ENCODE measurements at places on chromosomes 4 and X. TPM values are rescaled to one million over a fixed set of nuclear protein-coding genes. Genes with fewer than 3 reads are reported as not detected.
A peak's percentile ranks its signal among the peaks of the same experiment; 100 is the strongest.

The DDIT4L gene
- total RNA-seq: not detected

The MAOB gene
- total RNA-seq: not detected

- no peak for DNase-seq
These were observed 18.4 kb upstream of the NSUN7 start for GRCh38 chr4:40731361-40731760.

- no peak for DNase-seq
These were observed 36.9 kb downstream of the LAMTOR3 start for GRCh38 chr4:99857307-99857706.

GRCh38 chrX:2299871-2300270, 200.9 kb downstream of the DHRSX start:
- no peak for DNase-seq

- DNase-seq: no peak
These were observed 16.5 kb downstream of the SEPTIN11 start for GRCh38 chr4:76965866-76966579.

The IQSEC2 gene
- total RNA-seq: 0.82 TPM

- peak; percentile 70 for DNase-seq
These were observed 10.9 kb downstream of the DCK start for GRCh38 chr4:71004281-71004851.

The PIR gene
- total RNA-seq: 1.4 TPM

The PNMA5 gene
- total RNA-seq: 0.17 TPM

- no peak for DNase-seq
These were observed 74.4 kb upstream of the IRF2 start for GRCh38 chr4:184548648-184549341.

GRCh38 chr4:81799371-81799770, 327.7 kb upstream of the RASGEF1B start:
- DNase-seq: no peak

GRCh38 chr4:87317527-87317926, 5.2 kb downstream of the HSD17B13 start:
- no peak for DNase-seq

DNA sequence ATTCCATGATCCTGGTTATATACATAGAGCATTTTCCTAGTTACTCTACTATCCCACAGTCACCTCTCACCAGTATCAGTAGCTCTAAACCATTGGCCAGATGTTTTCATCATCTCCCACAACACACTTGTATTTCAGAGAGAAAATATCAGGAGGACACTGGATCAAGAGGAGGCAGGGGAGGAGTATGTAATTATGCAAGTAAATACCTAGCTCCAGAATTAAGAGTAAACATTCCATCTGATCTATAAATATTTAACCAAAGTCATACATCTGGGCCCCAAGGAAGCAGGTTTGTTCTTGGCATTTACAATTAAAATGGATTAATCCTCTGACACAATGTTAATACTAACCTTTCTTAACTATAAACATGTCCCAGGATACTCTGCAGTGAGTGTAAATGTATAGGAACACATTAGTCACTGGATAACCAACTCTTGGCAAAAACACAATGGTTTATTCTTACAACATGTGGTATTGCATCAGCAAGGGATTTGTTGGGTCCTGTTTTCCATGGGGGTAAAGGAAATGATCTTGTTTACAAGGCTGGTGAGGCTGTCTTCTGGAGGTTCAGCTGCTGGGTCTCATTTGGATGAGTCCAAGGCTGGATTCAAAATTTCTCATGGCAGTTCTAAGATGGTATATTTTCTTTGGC, 170.1 kb downstream of the ATG4A start:
- DNase-seq: no peak

DNA sequence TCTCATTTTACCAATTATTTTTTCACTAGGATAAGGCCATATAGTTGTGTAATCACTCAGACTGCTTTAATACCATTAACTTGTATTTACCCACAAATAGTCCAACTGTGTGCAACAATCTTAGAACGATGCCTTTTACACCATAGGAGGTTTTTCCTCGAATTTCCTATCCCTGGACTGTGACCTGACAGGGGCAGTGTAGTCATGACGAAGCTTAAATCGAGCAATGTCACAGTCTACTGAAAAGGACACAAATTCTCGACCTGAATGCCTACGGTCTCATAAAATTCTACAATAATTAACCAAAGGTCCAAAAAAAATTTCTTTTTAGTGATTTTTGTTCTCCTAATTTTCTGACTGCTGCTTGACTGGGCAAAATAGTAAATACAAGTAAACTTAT, 208.9 kb downstream of the ADAMTS3 start:
- DNase-seq: no peak

DNA sequence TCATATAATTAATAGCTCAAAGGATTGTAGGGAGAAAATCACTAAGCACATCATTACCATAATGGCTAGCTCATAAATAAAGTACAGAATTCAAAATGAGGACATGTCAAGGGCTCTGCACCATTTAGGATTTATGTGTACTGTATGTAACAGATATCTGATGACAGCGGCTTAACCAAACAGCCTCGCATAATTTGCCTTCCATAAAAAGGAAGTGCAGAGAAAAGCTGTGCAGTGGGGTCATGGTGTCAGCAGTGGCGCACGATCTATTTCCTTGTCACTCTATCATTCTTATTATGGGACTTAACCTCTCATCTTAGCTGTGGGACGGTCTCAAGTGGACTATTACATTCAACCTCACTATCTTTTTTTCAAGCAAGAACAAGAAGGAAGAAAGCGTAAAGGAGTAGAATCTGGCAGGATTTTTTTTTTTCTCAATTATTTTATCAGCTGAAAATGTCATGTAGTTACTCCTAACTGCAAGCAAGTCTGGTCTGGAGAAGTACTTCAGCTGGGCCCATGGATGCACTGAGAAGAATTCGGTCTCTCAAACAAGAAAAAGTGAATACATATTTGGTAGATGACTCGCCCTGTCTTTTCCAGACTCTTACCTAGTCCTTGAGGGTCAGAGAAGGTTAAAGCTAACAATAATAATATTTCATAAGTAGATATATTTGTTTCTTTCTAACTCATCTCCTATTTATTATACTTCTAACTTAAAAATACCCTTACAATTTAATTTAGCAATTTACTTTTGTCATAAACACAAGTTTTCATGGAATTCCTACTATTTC, 94.6 kb downstream of the COX18 start:
- DNase-seq: no peak

GRCh38 chr4:38692421-38692820, 28.4 kb downstream of the KLF3 start:
- no peak for DNase-seq

- peak; percentile 3 for DNase-seq
These were observed 34.1 kb downstream of the HTRA3 start for GRCh38 chr4:8303485-8304281.

- DNase-seq: no peak
These were observed 16.8 kb downstream of the RASGEF1B start for GRCh38 chr4:81454948-81455347.

- no peak for DNase-seq
These were observed 652.9 kb downstream of the ADGRL3 start for GRCh38 chr4:61853041-61853440.

GRCh38 chrX:2965965-2966364, 36.8 kb upstream of the ARSD start:
- no peak for DNase-seq

- DNase-seq: no peak
These were observed 45.9 kb upstream of the VEGFD start for GRCh38 chrX:15430076-15430475.

DNA sequence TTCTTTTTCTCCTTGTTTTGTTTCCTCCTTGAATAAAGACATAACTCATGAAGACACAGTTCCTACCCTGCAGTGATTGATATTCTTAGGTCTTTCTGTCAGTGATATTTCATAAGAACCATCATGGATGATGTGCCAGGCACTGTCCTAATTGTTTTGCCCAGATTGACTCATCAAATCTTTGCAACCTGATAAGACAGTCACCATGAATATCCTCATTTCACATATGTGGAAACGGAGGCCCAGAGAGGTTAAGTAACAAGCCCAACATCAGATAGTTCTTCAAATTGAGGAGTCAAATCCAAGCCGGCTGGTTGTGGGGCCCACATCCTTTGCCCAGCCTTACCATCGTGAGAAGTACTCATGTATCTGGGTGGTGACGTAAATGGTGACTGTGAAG, 69.9 kb downstream of the SEL1L3 start:
- DNase-seq: no peak

DNA sequence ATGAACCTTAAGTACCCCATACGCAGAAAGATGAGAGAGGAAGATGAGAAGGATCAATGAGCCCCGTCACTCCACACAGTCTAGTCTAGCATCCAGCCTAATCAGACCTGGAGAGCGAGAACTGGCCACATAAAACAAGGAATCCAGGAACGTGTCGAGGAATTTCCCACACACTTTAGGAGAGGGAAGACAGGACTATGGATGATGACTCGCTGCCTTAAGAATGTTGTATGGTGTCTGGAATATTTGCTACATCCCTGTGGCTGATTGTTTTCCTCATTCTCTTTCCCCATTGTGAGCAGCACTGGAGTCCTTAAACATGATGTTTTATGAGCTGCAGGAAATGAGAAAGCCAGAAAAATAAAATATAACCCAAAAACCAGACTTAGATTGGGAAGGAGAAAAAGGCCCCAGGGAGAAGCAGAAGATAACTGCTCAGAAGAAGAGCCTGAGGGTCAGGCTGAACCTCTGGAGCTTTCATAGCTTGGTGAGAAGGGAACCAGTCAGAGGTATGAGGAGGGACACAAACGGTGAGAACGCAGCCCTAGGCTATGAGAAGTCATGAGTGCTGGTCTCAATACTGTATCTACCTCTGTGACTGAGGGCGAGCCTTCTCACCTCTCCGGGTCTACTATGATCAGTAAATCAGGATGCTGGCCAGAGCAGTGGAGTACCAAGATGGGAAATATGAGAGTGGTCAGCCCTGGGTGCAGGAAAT, 139.5 kb upstream of the NOCT start:
- no peak for DNase-seq

GRCh38 chrX:97126020-97126419, 242.3 kb downstream of the RPA4 start:
- no peak for DNase-seq

The SOD3 gene
- total RNA-seq: not detected

The ZFP42 gene
- total RNA-seq: not detected

DNA sequence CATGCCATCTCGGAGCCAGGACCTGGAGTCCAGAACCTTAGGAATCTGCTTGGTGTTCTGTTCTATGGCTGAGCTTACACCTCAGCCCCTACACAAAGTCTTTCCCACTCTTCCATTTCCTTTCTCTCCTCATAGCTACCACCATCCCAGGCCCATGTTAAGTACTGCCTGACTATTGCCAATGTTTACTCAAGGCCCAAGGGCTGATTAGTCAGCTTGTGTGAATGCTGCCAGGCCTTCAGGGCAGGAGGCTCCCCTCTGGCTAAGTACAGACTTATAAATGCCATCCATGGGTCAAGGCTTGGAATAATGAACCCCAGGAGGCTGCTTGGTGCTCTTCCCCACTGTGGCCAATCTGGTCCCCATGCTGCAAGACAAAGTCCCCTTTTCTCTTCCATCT, 411.6 kb upstream of the MAGEB18 start:
- DNase-seq: no peak

- DNase-seq: no peak
These were observed 12.2 kb upstream of the HERC6 start for GRCh38 chr4:88366460-88366859.

- no peak for DNase-seq
These were observed 695.4 kb downstream of the ARAP2 start for GRCh38 chr4:35548921-35549320.

GRCh38 chr4:14233126-14233525, 605.6 kb upstream of the BOD1L1 start:
- no peak for DNase-seq

- no peak for DNase-seq
These were observed 57.0 kb downstream of the LEF1 start for GRCh38 chr4:108111781-108112180.

The LDOC1 gene
- 2.2 TPM for total RNA-seq

- DNase-seq: no peak
These were observed 17.5 kb upstream of the JAKMIP1 start for GRCh38 chr4:6217716-6218381.

The MCF2 gene
- 0.99 TPM for total RNA-seq

DNA sequence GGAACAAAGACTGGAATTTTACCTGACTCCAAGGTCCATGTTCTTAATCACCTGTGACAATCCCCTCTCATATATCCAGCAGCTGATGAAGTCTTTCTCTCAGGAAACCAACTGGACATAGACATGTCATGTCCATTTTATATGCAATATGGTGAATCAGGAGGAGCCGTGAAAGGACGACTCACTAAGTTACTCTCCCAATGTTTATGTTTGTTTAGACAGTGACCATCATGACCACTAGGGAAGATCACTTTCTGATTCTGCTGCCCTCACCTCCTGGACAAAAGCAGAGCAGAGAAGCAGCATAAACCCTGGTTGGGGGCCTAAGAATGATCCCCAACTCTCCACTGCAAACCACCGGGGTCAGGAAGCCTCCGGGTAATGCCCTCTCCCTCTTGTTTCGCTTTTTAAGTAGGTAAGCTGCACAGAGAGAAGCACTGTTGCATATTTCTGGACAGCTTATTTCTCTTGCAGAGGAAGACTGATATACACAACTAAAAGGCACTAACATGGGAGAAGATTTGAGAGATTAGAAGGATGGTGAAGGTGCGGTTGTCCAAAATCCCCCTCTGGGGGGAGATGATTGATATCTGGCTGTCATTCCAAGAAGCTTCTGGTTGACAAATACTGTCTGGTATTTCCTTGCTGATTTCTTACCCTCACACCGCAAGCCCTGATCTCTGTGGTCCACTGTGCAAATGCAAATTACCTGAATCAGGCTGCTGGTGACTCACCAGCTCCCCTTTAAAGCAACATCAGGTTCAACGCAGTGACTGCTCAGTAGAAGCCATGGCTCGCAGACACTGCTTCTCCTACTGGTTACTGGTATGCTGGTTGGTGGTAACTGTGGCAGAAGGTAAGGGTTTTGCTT, at the start of gene ODAPH:
Gene ODAPH (plus strand): TSS at position 773 of the 871 bp plus-strand sequence. CDS start 17 bp downstream, at position 790.
- DNase-seq: no peak

DNA sequence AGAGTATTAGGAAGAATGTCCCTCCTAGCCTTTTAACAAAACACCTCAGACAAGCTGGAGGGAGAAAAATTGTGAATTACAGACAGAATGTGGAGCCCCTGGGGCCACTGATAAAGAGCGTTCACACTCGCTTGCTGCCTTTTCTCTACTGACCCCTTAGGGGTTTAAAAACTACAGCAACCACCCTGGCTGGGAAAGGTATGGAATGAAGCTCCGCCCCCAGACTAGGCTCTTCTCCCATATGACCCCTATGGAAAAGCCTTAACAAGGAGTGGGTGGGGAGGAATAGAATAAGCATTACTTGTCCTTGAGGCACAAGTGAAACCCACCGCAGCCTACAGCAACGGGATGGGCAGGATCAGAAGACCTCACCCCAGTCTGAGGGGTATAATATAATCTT, 26.3 kb downstream of the ANKRD50 start:
- no peak for DNase-seq

Data from activated naive CD8-positive, alpha-beta T cell treated with anti-CD3 and anti-CD28 coated beads, Interleukin-2, amount 10 ng/mL, durations not matched to agents 7 days and 5 days (primary cell).